ENCODE measurements at places on chromosomes 7 and 10. TPM values are rescaled to one million over a fixed set of nuclear protein-coding genes. Genes with fewer than 3 reads are reported as not detected.

DNA sequence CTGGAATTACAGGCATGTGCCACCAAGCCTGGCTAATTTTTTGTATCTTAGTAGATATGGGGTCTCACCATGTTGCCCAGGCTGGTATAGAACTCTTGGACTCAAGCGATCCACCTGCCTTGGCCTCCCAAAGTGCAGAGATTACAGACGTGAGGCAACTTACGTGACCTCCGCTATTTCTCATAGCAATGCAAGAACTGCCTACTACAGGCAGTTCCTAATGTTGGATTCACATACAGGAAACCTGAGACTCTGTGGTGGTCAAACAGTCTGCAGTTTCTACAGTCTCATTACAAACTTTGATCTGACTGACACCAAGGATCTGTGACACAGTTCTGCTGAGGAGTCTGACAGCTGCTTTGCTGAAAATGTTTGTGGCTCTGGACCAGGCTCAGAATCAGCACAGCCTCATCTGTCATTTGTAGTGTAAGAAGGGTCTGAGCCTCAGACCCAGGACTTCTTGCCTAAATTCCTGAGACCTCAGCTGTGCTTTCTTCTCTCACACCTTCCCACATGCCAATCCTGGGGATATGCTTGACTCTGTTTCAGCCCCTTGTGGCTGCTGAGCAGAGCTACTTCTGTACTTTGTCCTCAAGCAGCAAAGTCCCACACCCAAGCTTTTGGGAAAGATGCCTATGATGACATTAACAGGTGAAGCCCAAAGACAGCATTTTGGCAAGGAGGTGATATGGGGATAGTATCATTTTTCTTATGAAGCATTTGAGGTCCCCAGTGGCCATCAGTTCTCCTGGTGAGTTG, 48.0 kb upstream of the CYP2C9 start:
- no peak for DNase-seq

GRCh38 chr10:53269482-53269881, 496.9 kb upstream of the MBL2 start:
- no peak for DNase-seq

Gene VSIR
- 12.2 TPM for total RNA-seq

Gene ITGA8
- 1.2 TPM for total RNA-seq

All from dermis microvascular lymphatic vessel endothelial cell (primary cell).